ENCODE measurements at places on chromosomes 3 and 15. TPM values are rescaled to one million over a fixed set of nuclear protein-coding genes. Genes with fewer than 3 reads are reported as not detected.

DNA sequence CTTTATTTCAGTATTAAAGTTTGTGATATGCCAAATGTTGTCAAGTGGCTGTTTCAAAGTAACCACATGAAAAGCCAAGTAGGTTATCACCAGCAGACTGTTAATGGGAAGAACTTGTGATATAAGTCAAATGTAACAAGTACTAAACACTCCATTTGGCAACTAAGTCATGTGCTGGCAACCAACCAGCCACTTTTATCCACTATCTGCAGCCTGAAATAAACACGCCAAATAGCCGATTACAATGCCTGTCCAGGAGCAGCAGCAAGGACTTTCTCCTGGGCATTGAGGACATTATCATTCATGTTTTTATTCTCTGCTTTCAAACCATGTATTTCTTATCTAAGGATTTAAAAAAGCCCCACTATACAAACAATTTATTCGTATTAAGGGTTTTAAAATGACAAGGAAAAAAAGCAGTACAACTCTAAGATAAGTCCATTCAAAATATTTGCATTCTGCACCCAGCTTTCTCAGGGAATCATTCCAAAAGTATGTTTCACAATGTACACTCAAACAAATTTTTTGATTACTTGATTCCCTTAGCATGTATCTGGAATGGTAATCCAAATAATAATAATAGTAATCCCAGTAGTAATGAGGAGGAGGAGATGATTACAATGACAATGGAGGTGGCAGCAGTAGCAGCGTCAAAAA lies 448.6 kb downstream of the ERC2 start:
- DNase-seq: no peak

GRCh38 chr3:166630190-166630589 lies 749.9 kb downstream of the ZBBX start:
- DNase-seq: no peak

- no peak for DNase-seq
Measured at GRCh38 chr3:3403700-3404099, 224.2 kb upstream of the CRBN start.

DNA sequence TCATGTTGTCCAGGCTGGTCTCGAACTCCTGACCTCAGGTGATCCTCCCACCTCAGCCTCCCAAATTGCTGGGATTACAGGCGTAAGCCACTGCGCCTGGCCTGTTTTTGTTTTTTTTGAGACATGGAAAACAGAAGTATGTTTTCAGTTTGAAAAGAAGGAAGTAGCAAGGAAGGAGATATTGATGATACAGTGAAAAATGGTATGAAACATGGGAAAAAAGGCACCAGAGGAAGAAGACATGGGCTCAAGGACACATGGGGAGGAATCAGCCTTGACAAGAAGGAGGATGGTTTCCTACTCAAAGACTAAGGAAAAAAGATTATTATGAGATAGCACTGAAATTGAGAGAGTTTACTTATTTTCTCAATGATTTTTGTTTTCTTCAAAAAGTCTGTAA lies 30.7 kb downstream of the FMN1 start:
- no peak for DNase-seq

- DNase-seq: no peak
Measured at GRCh38 chr15:35279811-35280210, 194.7 kb upstream of the NANOGP8 start.

VILL gene
- total RNA-seq: 2.3 TPM

Measured in osteocyte (in vitro differentiated cells).